ENCODE measurements at places on chromosomes 3 and 15.

DNA sequence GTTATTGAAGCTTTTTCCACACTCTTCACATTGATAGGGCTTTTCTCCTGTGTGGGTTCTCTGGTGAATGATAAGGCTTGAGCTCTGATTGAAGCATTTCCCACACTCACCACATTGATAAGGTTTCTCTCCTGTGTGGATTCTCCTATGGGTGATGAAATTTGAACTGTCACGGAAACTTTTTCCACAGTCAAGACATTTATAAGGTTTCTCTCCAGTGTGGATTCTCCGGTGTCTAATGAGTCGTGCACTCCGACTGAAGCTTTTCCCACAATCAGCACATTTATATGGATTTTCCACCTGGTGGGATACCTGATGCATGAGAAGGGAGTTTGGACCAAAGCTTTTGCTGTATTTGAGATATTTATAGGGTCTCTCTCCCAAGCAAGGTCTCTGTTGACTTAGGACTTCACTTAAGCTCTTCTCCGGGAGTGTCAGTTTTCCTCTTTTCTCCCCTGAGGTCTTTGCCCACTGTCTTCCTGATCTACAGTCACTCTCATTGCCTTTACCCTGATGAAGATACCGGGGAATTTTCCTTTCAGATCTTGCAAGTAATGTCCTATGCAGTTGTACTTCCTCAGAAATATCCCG, 9.4 kb downstream of the ZSCAN29 start:
- DNase-seq = peak; percentile 14

- DNase-seq = no peak
Observed at GRCh38 chr15:83102346-83102745, 5.1 kb upstream of the TM6SF1 start.

- no peak for DNase-seq
Observed at GRCh38 chr3:67804578-67804977, 150.2 kb upstream of the SUCLG2 start.

- DNase-seq = no peak
Observed at GRCh38 chr15:88072598-88073390, 183.7 kb downstream of the NTRK3 start.

DNA sequence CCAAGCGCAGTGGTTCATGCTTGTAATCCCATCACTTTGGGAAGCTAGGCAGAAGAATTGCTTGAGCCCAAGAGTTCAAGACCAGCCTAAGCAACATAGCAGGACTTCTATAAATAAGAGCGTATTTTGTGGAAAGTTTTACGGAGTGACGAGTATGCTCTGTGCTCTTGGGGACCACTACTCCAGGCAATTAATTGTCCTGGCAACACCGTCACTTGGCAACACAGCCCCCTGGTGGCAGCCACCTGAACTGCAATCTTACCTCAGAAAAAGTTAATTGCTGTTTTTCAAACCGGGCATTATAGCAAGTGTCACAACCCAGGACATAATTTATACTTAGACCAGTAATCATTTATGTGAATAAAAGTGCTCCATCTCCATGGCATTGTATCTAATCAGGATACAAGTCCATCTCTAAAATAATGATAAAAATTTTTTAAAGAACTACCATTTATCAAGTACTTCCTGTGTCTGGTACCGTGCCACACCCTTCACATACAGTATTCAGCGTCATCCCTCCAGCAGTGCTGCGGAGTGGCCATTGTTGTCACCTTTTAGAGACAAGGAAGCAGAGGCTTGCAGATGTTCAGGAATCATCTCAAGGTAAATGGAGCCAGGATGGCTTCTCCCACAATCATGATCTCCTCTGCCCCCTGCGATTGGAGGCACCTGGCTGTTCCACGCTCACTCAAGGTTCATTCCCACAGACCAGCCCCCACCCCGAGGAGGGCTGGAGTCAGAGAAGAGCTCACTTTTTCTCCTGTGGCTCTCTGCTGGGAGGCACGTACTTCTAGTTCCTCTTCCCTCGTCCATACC, 34.5 kb downstream of the PLA2G4D start:
- DNase-seq = peak; percentile 82

- peak; percentile 38 for DNase-seq
Observed at GRCh38 chr15:34665498-34666116, 82.2 kb upstream of the GOLGA8B start.

GRCh38 chr3:124492824-124493223, 237.4 kb upstream of the UMPS start:
- DNase-seq = no peak

DNA sequence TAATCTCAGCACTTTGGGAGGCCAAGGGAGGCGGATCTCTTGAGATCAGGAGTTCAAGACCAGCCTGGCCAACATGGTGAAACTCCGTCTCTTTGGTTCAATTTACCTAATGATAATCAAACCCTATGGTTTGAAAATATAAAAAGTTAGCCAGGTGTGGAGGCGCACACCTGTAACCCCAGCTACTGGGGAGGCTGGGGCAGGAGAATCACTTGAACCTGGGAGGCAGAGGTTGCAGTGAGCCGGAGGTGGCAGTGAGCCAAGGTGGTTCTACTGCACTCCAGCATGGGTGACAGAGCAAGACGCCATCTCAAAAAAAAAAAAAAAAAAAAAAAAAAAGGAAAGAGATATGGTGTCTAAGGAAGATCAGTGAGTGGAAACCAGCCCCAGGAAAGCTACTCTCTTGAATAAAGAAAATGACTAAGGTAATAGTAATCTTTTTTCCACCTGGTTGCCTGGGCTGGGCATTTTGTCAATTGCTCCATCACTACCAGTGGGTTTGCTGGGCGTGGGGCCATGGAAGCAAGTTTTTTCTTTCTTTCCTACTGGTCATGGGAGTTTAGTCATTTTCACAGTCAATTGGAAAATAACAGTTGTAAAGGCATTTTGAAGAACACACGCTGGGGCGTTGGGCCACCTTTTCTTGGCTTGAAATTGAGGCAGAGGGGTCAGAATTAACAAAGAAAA, 387.6 kb upstream of the RGMA start:
- no peak for DNase-seq

DNA sequence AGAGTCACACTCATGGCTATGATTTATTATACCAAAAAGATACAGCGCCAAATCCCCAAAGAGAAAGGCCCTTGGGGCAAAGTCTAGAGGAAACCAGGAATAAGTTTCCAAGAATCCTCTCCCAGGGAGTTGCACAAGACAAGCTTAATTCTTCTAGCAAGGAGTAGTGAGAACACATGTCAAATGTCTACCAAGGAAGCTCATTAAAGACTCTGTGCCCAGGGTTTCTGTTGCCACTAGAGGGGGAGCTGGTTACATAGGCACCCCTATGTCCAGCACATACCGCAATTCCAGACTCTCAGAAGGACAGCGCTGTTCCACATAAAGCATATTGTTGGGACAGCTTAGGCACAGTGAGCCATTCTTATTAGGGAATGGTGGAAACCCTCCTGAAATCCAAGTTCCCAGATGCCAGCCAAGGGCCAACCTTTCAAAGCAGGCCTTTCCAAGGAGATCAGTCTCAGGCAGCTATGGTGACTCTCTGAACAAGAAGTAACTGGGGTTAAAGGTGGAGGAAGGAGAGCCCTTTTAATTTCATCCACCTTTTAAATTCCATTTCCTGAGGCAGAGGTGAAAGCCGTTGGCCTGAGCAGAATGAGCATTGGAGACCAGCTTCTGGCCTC, 194.2 kb downstream of the UACA start:
- DNase-seq = peak; percentile 53

DNA sequence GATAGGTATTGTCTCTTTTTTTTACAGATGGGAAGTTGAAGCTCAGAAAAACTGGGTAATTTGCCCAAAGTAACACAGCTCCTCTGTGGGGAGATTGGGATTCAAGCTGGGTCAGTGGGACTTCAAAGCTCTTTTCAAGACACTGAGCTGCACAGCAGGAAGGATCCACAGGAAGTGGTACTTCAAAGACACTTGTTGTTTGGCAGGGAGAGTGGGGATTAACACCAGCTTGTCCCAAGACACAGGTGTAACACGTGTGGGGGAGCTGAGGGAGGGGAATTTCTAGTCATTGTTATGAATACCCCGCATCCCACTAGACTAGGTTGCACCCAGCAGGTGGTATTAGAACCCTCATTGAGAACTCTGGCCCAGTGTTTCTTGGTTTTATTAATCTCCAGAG, 116.0 kb downstream of the FOXB1 start:
- DNase-seq = no peak

GRCh38 chr15:36769098-36769497, 189.7 kb downstream of the CDIN1 start:
- no peak for DNase-seq

GRCh38 chr15:42100021-42100800, 5.8 kb upstream of the PLA2G4D start:
- no peak for DNase-seq

GRCh38 chr3:118075873-118076272, 958.8 kb downstream of the IGSF11 start:
- DNase-seq = no peak

DNA sequence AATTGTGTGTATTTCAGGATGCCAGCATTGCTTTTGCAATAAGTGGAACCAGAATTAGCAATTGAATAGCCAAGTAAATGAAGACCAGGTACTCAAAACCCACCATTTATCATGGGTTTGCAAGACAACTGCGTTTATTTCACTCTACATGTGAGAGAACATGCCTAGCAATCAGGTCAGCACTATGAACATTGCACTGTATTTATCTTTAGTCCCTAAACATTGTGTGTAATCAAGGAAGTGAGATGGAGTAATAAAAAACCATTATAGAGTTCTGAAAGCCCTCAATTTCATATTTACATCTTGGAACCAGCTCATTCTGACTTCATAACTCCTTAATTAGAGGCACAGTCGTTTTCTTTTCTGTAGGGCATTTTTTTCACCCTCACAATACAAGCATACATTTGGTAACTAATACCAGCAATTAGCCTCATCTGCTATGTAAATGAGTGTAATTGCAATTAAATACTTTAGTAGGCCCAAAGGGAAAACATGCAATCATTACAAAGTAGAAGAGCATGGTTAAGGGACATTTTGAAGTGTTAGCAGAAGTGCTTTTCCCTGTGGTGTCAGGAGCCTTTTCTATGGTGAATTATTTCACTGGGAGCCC, 153.1 kb upstream of the DPH6 start:
- no peak for DNase-seq

- DNase-seq = no peak
Observed at GRCh38 chr3:174352227-174352626, 506.9 kb upstream of the NAALADL2 start.

DNA sequence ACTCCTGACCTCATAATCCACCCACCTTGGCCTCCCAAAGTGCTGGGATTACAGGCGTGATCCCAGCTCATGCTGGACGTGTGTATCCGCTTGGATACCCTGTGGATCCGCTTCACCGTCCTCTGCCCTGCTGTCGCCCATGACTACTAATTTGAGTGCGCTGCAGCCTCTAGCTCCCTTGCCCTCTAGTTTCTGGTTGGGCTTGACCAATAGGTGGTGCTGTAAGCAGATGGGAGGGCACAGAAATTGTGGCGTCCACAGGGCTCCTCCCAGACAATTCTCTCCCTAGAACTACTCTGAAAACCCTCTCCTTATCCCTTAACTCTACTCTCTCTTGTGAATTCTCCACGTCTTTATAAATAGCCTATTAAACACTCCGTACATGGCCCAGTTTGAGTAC, 36.2 kb downstream of the ZPLD1 start:
- DNase-seq = no peak

- DNase-seq = no peak
Observed at GRCh38 chr3:42725454-42725853, 22.9 kb upstream of the HHATL start.

DNA sequence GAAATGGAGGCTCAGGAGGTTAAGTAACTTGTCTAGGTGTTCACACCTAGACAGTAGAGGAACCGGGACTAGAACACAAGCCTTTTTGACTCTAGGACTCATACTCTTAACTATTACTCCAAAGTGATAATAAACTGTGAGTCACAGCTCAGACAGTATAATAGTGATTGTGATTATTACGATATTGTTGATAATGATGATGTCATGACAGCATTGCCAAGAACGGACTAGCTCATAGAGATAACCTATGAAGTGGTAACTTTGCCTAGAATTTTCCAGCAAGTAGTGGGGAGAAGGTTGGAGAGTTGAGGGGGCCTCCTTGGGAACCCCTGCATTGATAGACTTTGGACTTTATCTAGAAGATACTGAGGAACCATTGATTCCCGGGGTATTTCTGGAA, 34.0 kb downstream of the STARD5 start:
- no peak for DNase-seq

DNA sequence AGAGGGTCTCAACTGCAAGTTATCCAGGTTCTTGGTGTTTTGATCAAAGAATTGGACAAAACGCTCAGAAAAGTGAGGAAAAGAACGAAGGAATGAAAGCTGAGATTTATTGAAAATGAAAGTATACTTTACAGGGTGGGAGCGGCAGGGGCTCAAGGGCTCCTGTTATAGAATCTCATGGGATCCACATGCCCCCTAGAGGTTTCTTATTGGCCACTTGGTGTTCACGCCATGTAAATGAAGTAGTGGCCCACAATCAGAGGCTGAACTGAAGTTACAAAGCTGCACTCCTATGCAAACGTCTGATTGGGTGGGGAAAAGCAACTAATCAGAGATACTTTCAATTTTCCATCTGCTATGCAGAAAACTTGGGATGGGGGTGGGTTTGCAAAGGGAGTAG, 216.7 kb downstream of the PTPRG start:
- no peak for DNase-seq

- no peak for DNase-seq
Observed at GRCh38 chr15:68551296-68551635, 27.5 kb upstream of the CORO2B start.

- no peak for DNase-seq
Observed at GRCh38 chr15:57686657-57687056, 19.9 kb upstream of the POLR2M start.

GRCh38 chr3:21517184-21517583, 233.8 kb downstream of the ZNF385D start:
- DNase-seq = no peak

DNA sequence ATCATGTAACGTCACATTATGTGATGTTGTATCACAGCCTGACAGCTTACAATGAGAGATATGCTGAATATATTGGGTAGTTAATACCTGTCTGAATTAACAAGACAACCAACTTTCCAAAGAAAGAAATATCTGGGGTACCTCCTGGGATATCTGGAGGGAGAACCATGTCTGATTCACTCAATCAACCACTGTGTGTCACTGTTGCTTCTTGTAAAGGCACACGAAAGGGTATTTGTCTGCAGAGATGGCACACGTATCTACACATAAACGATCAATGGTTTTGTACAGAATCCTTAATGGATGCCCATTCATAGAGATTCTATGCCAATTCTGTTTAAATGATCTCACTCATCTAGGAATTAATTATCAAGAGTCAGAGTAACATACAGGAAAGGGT, 252.1 kb upstream of the TMCO5A start:
- no peak for DNase-seq
